ENCODE measurements at places on chromosomes 16 and 17.

- DNase-seq, result no peak
Observed at GRCh38 chr17:50266384-50267073, 7.7 kb upstream of the TMEM92 start.

DNA sequence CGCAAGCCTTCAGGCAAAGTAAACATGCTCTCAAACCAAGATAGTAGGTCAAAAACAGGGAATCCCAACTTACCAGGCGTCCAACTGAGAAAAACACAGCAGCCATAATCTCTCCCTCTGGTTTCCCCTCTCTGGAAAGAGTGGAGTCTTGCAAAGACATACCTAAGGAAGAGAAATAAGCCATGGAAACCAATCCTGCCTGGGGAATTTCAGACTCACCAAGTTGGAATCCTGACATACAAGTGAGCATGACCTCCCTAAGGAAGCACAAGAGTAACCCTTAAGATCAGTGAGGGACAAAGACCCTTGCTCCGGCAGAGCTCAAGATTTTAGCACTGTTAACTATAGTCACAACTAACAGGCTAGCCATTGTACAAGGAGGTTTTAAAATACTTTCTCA, 4.1 kb downstream of the ZNF624 start:
- no peak for DNase-seq

- DNase-seq, result no peak
Observed at GRCh38 chr16:57125969-57126368, 33.6 kb downstream of the CPNE2 start.

DNA sequence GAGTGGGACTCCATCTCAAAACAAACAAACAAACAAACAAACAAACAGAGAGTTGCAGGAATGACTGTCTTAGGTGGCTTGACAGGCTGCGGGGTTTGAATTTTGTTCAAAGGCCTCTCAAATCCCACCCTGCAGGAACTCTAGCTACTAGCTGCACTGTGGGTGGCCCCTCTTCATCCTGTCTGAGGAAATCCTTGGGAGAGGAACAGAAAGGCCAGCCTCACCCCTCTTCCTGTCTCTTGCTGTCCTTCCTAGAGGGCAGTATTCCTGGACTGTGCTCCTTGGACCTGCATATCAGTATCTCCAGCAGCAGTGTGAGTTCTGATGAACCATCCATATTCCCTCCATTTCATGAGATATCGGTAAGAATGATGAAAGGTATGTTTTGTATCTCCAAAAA, 2.0 kb upstream of the CCDC92B start:
- DNase-seq, result no peak

GRCh38 chr16:47045023-47045422, 71.5 kb upstream of the DNAJA2 start:
- DNase-seq, result no peak

DNA sequence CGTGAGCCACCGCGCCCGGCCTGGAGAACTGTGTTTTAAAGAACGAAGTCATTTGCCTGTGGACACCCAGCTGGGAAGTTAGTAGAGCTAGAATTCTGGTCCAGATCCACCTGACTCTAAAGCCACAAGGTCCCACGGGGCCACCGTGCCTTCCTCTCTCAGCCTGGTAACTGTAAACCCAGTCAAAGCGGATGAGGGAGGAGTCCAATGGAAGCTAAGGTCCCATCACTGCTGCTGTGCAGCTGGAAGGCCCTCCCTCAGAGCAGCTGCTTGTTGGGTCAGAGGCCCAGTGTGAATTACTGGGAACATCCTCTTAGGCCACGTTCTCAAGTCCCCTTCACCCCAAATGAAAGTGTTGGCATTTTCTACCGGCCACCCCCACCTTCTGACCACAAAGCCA, 48.8 kb upstream of the CACNG5 start:
- no peak for DNase-seq

- no peak for DNase-seq
Observed at GRCh38 chr17:76188213-76189016, 47.4 kb upstream of the FOXJ1 start.

DNA sequence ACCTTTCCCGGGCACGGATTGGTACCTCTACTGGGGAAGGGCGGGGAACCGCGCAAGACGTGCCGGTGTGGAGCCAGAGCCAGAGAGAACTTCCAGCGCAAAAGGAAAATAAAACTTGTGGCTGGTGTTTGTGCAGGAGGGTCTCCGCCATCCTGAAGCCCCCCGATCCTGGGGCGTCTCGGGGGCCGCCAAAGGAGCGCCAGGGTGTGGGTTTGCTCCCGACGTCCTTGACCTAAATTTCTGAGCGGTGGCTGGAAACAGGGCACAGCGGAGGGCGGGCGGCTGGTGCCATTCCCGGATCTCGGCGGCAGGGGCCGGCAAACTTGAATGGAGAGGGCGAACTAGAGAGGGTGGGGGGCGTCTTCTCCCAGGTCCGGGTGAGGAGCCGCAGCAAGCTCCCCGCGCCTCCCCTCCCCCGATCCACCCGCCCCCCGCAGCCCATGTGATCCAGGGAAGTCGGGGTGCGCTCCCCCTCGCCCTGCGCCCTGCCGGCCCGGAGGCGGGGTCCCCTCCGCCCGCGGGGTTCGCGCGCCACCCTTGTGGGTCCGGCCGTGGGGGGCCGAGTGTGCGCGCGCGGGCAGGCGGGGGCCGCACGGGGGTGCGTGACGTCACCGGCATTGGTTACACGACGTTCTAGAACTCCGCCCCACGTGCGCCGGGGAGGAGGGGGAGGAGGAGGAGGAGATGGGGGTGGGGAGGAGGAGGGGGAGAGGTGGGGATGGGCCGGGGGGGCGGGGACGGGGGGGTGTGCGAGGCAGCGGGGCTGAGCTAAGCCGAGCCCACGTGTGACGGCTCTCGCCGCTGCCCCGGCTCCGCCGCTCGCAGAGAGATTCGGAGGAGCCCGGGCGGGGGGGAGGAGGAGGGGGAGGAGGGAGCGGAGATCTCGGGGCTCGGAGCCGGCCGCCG, at the start of gene MSI2:
Gene MSI2 (plus strand): TSS at position 748 of the 906 bp plus-strand sequence. CDS start 220 bp downstream, outside the sequence.
- DNase-seq, result peak; percentile 65

DNA sequence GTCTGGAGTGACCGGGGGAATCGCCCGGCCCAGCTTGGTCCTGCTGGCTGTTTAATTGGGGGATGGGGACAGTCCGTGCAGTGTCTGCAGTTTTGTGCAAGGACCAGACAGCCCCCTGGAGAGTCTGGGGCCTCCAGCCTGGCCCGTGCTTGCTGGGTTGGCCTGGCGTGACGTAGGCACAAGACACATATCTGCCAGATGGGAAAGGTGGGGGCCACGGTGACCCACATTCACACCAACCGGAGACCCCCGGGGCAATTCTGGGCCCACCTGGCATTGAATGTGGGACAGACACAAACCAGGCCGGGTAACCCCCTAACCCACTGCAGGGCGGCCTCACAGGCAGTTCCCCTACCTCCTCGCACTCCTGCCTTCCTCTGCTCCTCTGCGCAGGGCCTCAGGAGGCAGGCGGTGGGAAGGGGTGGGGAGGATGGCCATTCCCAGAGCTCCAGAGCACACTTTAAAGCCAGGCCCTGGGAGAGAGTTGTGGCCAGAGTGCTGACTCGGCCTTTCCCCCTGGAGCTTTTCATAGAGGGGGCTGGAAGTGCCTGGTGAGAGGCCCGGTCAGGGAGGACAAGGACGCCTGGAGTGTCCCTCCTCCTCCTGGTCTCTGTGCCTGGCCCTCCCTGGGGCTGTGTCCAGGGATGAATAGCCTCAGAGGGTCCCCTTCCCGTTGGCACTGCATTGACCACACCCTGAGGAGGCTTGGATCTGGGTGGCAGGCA, 1.5 kb downstream of the MRC2 start:
- DNase-seq, result no peak

GRCh38 chr16:53482123-53482522, 20.9 kb downstream of the AKTIP start:
- DNase-seq, result no peak

DNA sequence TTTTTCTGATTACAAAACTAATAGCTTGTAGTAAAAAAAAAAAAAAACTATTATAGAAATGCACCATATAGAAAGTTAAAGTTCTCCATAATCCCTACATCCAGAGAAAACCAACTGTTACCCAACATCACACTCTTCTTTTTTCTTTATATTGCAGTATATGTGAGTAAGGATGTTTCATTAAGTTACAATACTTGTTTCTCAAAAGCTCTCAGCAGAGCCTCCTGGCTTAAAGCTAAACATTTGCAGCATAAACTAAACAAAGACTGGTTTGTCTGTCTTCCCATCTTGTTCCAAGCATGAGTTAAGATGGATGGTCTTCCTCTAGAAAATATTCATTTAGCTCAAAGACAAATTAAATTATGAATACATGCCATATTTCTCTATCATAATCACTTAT, 25.2 kb downstream of the GRB2 start:
- no peak for DNase-seq

- DNase-seq, result no peak
Observed at GRCh38 chr17:69086641-69087040, 25.9 kb upstream of the ABCA9 start.

GRCh38 chr16:77951788-77952187, 70.6 kb upstream of the CLEC3A start:
- peak; percentile 10 for DNase-seq

- no peak for DNase-seq
Observed at GRCh38 chr16:62064173-62064572, 27.9 kb upstream of the CDH8 start.

- no peak for DNase-seq
Observed at GRCh38 chr16:15051387-15051951, 4.4 kb downstream of the NTAN1 start.

DNA sequence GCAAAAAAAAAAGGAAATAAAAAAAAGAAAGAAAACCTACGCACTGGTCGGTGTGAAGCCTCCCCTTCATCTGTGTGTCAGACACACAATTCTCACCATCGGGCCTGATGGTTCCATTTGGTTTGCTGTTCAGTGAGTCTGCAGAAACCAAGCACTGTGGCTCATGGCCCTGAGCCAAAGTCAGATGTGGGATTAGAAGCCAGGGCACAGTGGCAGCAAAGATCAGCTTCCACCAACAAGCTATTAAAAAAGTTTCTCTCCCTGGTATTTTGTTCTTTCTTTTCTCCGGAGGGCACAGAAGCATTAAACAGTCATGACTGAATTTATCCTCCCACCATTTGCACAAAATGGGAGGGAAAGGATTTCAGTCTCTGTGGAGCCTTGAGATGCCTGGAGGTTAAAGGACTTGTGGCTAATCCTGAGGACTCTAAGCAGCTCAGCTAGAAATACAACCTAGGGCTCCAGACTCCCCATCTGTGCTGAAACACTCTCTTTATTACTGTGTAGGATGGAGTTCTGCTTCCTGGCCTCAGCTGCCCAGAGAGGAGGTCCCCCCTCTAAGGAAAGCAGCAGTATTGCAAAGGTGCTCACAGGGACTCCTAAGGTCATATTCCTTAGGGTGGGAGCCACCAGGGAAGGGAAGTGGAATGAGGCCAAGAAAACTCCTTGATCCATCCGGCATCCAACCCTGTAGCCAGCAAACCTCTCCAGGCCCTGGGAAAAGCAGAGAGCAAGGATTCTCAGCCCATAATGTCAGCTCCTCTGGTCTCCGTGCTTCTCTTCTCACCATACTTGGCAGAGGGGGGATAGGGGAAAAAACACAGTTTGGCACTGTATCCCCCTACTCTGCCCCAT, 28.2 kb downstream of the SLC39A11 start:
- no peak for DNase-seq

DNA sequence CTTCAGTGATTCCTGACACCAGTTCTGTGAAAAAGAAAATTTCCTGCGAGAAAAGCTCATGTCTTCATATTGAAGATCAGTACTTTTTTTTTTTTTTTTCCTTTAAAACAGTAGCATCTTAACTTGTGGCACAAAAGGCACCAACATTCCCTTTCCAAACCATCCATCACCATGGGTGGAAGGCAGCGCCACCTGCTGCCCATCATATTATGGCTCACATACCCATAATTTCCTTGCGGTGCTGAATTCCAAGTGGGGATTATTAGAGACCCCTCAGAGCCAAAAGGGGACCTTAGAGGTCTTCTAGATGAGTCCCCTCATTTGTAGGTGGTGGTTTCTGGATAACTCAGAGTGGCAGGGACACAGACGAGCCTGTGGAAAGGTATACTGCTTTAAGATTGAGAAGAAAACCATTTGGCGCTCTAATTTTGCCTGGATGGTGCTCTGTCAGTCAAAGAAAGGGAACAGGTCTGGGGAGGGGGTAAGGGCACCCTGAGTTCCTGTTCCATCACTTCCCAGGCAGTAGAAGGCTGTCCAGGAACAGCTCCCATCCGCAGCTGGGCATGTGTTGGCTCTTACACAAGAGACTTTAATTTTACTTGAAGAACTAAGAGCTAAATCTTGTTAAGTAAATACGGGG, 7.9 kb upstream of the SOST start:
- no peak for DNase-seq

- DNase-seq, result no peak
Observed at GRCh38 chr16:65061263-65061662, 60.6 kb downstream of the CDH11 start.

- DNase-seq, result no peak
Observed at GRCh38 chr17:41542357-41542756, 14.2 kb upstream of the KRT19 start.

DNA sequence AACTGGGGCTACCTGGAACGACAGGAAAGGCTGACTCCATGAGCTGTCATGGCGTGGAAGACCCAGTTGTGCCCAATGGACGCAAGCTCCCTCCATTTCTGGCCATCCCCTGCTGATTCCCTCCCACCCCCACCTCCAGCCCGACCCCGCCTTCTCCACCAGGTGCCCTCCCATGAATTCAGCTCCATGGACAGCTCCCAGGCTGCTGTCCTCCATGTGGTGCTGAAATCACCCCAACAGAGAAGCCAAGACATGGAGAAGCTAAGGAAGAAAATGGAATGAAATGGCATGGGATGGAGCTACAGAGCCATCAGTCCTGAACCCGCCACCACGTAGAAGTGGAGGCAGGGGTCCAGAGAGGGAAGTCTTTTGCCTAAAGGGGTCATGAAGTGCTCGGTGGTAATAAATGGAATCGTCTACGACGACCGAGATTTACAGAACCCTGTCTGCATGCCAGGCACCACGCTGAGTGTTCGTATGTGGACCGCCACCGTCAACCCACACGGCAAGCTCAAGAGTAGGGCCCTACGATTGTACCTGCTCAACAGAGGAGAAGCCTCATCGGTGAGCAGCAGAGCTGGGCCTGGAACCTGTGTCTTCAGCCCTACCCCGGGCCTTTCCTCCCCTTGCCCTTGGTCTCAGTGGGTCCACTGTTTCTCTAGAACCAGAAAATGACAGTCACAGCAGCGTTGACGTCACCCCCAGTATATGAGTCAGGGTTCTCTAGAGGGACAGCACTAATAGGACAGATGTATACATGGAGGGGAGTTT, 9.3 kb upstream of the ZC3H18 start:
- no peak for DNase-seq

- DNase-seq, result no peak
Observed at GRCh38 chr16:71873199-71873598, 10.8 kb downstream of the ZNF821 start.

DNA sequence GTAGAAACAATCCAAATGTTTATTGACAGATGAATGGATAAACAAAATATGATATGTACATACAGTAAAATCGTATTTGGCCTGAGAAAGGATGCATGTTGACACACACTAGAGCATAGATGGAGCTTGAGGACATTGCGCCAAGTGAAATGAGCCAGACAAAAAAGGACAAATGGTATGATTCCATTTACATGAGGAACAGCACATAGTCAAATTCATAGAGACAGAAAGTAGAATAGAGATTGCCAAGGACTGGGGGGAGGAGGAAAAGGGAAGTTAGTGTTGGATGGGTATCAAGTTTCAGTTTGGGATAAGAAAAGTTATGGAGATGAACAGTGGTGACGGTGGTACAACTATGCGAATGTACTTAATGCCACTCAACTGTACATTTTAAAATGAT, 47.9 kb downstream of the COPRS start:
- DNase-seq, result no peak

- DNase-seq, result no peak
Observed at GRCh38 chr17:47897561-47897960, 1.5 kb downstream of the SP2 start.

Measured in GM19239 (cell line).